ENCODE measurements at places on chromosomes 12 and 14.

DNA sequence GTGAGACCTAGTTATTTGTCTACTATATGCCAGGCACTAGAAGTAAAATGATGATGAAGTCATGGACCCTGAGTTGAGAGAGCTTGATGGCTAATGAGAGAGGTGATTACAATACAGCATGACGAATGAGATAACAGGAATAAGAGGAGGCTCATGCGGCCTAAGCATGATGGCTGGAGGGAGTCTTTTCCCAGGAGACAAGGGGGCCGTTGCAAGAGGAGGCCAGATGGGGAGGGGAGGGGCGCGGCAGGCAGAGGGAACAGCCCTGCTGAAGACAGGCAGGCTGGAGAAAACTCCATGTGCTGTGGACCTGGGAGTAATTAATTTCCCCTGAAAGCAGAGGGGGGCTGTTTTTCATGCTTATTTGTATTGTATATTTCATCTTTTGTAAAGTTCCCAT is 144.7 kb upstream of the RFLNA start:
- DNase-seq: no peak

DNA sequence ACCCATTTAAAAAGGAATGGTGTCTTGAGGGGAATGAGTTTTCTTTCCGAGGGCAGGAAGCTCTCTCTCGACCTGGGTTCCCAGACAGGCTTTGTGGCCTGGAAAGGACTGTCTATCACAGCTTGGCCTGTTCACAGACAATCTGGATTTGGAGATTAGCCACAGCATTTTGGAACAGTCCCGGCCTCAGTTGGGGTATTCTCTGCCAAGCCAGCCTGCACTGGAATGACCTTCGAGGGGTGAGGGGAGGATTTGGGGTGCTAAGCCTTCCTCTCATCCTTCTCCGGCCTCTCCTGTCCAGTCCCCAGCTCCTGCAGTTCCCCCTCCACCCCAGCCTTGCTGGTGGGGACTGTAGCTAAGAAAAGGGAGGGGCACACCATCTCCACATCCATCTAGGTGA is 13.0 kb downstream of the TBX5 start:
- DNase-seq: no peak

- DNase-seq: no peak
Measured at GRCh38 chr12:100851637-100852036, 57.1 kb downstream of the ANO4 start.

DNA sequence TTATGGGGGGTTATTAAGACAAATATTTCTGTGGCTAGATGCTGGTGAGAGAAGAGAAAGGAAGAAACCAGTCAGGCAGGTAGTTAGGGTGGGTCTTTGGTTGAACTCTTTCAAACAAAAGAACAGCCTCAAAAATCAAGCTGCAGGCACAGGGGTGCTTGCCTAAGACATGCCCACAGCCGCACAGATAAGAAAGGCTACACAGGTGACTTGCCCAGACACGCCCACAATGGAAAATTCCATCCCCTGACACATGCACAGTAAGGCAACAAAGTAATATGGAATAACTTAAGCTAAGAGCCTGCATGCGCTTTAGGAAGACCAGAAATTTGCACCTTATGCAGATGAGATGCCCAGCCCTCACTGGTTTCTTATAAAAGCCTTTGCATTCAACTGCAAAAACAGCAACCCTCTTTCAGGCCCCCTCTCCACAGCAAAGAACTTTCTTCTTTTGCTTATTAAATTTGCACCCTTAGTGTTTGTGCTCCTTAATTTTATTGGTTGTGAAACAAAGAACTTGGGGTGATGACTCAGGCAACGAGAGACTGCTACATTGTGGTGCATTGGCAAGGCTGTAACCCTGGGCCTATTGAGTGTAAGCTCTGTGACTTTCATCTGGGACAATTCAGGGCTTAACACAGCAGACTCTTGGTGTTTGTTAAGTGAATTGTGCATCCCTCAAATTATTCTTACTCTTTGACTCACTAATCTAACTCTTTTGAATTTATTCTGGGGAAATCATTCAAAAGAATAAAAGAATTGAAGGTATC is 149.4 kb downstream of the RPAP3 start:
- DNase-seq: no peak

DNA sequence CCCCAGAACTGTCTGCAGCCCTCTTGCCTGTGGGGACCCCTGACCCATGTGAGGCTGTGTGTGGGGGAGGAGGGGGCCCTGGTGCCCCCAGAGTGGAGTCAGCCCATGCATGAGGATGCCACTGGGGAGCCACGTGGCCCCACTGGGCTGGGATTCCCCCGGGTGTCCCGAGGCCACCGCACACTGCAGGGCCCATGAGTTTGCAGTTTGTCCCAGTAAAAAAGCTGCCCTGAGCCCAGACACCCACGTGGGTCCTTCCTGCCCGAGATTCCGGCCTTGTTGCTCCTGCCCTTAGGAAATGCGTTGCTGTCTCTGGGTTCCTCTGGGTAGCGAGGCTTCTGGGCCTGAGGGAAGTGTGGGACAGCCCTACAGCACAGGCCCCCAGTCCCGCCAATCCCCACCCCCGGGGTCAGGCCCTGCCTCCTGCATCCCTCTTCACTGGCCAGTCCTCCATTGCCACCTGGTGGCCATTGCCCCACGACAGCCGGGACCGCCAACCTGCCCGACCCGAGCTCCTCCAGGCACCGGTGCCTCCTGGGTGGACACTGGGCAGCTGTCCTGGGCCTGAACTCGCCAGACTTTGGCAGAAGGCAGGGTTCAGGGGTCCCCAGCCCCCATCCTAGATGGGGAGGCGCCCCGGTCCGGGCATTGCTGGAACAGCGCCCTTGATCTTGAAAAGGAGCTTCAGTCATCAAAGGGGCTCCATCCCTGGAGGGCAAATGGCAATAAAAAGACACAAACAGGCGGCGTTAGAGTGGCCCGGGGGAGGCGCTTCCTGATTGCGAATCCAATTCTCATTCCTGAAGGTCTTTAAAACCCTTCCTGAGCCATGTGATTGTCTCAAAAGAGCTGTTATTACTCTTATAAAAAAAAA is 15.6 kb upstream of the C14orf180 start:
- DNase-seq: peak; percentile 51

DNA sequence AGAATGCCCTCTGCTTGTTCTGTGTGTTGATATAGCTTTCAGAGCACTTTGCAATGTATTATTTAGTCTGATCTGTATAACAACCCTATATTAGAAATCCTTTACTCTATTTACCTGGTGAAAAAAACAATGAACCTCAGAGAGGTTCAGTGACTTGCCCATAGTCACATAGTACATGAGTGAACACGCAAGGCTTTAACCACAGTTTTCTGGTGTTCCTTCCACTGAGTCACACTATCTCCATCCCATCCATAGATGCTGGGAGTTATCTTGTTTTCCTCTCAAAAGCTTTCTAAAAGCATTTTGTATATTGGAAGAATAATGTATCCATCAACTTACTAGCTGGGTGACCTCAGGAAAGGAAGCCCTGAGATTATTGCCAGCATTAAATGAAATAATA is 104.5 kb downstream of the NT5DC3 start:
- DNase-seq: no peak

DNA sequence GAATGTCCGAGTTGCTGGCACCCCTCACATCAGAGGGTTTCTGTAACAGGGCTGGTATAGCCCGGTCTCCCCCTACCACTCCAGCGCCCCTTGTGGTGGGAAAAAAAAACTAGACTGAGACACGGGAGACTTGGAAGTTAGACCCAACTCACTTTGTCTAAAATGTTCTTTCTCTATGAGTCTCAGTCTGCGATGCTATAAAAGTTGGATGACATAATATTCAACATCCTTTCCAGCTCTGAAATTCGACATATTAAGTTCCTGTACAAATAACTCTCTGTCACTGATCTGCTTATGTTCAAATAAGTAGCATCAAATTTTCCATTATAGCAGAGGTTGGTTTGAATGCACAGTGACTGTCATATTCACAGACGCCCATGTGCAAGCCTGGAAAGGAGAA is 25.7 kb upstream of the TC2N start:
- no peak for DNase-seq

GRCh38 chr12:5756338-5756842 is 188.7 kb downstream of the ANO2 start:
- no peak for DNase-seq

DNA sequence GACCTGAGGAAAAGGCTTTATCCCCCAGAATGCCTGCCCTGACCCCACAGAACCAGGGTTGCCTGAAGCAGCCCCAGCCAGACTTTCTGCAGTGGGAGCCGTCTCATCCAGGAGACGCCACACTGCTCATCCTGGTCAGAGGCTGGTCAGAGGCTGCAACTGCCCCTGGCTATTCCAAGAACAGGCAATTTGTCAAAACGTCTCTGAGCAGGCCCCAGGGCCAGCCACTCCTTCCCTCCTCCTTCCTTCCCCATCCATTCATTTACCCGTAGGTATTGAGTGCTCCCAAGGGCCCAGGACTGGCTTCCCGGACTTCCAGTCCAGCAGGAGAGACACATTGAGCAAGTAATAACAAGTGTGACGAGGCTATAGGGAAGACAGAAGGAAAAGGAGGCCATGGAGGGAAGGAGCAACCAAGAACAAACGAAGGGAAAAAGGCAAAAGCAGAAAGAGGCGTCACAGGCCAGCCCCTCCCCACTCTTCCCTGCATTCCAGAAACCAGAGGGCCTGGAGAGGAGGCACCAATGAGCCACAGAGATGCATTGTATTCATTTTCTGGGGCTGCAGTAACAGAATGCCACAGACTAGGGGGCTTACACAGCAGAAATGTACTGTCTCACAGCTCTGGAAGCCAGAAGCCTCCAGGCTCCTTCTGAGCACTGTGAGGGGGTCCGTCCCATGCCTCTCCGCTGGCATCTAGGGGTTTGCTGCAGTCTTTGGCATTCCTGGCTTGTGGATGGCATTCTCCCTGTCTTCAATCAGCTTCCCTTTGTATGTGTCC is 21.0 kb upstream of the CD9 start:
- DNase-seq: no peak

DNA sequence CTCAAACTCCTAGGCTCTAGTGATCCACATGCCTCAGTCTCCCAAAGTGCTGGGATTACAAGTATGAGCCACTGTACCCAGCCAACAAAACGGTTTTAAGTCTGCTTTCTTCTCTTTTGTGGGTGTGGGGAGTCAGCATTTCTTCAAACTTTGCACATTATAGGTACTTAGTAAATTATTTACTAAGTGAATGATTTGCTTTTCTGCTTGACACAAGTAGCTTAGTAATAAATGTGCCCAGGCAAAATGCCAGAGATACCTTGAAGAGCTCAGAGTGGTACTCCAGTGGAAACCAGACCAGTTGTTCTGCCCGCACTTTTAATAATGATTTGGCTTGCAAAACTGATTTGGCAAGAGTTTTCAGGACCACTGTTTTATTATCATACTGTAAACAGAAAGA is 15.0 kb downstream of the DEPDC4 start:
- no peak for DNase-seq

- DNase-seq: no peak
Measured at GRCh38 chr12:89038831-89039512, 313.3 kb downstream of the DUSP6 start.

DNA sequence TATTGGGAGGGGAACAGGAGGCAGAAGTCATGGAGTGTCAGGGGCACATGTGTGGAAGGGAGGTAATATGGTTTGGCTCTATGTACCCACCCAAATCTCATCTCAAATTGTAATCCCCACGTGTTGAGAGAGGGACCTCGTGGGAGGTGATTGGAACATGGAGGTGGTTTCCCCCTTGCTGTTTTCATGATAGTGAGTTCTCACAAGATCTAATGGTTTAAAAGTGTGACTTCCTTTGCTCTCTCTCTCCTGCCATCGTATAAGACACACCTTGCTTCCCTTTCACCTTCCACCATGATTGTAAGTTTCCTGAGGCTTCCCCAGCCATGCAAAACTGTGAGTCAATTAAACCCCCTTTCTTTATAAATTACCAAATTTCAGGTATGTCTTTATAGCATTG is 41.6 kb upstream of the CDK17 start:
- no peak for DNase-seq

DNA sequence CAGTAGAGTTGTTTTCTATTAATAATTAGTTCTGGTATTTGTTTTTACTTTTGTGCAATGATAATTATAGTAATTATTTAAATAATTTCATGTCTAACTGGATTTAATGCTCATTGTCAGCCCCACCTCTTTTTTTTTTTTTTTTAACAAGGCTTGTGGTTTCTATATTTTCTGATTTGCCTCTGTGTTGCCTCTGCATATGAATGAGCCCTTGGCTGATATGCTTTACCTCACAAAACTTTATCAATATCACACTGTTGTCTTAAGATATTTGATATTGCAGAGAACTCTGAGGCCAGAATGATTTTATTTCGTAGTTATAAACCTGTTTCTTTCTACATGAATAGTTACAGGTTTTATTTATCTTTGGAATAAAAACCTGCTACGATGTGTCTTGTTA is 116.2 kb upstream of the ATP2B1 start:
- DNase-seq: no peak

GRCh38 chr12:54020591-54021405 is 7.4 kb upstream of the HOXC6 start:
- DNase-seq: no peak

DNA sequence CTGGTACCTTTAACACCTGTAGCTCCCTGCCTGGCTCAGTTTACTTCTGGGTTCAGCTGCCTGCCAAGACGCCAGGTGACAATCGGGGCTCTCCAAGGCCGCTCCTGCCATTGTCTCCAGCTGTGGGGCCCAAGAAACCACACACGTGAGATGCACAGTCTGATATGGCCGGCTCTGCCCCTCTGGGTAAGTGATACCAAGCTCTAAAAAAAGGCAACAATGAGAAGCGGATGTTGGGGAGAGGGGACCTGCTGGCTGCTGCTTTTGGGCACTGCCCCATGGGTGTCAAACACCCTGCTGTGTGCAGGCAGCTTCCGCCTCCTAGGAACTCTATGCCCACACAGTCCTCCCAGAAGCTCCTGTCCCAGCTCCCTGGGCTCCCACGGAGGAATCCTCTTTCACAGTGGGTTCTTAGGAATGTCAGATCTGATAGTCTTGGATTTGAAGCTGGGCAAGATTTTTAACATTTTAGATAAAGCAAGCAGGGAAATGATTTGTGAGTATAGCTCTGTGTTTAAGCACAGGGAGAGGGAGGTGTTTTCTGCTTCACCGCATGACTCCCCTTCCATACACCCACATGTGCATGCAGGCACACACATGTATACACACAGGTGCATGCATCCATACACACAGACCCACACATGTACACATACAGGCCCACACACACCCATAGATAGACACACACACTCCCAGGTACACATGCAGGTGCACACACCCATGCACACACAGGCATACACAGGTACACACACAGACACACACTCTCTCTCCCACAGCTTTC is 1135.8 kb downstream of the BCL11B start:
- DNase-seq: no peak

GRCh38 chr12:10190558-10191388 is 11.9 kb downstream of the TMEM52B start:
- peak; percentile 6 for DNase-seq

GRCh38 chr14:100239211-100239839 is 381 bp downstream of the YY1 start:
- no peak for DNase-seq

GRCh38 chr12:124573839-124574786 is 6.7 kb upstream of the NCOR2 start:
- no peak for DNase-seq

- DNase-seq: no peak
Measured at GRCh38 chr12:102169922-102170621, 27.6 kb downstream of the PMCH start.

Data from stimulated activated CD4-positive, alpha-beta T cell treated with anti-CD3 and anti-CD28 coated beads, Interleukin-1b, Interleukin-23, amount 100 ng/mL, for 1 hour (primary cell).